ENCODE measurements at places on chromosomes 4 and X. TPM values are rescaled to one million over a fixed set of nuclear protein-coding genes. Genes with fewer than 3 reads are reported as not detected.
A peak's percentile ranks its signal among the peaks of the same experiment; 100 is the strongest.

- H3K27ac ChIP-seq = no peak overlapping the region
- no peaks in the 10 kb centered on the region for H3K27me3 ChIP-seq
- H3K36me3 ChIP-seq = no peaks in the 10 kb centered on the region
- H3K4me1 ChIP-seq = no peaks in the 10 kb centered on the region
These were observed 204.7 kb upstream of the CASK start for GRCh38 chrX:42128020-42128419.

GRCh38 chr4:87375719-87376291 is 15.2 kb downstream of the HSD17B11 start:
- H3K27ac ChIP-seq = peak overlapping the region; percentile 12
- no peak for DNase-seq

DNA sequence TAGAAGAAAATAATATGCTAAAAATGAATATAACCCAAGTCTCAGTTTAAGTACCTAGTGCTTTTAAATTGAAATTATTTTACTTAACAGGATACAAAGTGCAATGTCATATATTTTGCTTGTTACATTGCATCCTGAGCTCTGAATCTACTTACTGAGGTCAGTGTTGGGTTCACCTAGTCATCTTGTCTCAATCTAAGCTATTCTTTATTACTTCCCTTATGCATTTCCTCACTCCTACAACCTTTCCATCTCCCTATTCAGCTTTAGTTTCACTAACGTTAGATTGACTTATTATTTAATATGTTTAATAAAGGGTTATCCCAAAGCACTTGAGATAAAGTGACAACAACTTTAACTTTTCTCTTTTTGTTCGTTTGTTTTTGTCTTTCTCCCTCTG is 483.7 kb downstream of the FSTL5 start:
- H3K36me3 ChIP-seq = no peaks in the 10 kb centered on the region
- no peak overlapping the region for H3K27ac ChIP-seq
- no peak overlapping the region for H3K4me3 ChIP-seq
- DNase-seq = no peak

- H3K4me3 ChIP-seq = peak overlapping the region; percentile 79
- no peak for DNase-seq
- no peaks in the 10 kb centered on the region for H3K36me3 ChIP-seq
These were observed 403 bp upstream of the LGI2 start for GRCh38 chr4:25031077-25031621.

Gene ARAP2
- 71.4 TPM for total RNA-seq

Gene USP17L10
- total RNA-seq = not detected

Gene DCAF12L1
- not detected for total RNA-seq
